ENCODE measurements at places on chromosomes 12 and 14. TPM values are rescaled to one million over a fixed set of nuclear protein-coding genes. Genes with fewer than 3 reads are reported as not detected.

The SMCO3 gene
- total RNA-seq = 18.5 TPM

The KRT7 gene
- 7.7 TPM for total RNA-seq

The LYZ gene
- total RNA-seq = 16.4 TPM

The EIF2S3B gene
- 3.9 TPM for total RNA-seq

The OR6C2 gene
- 11.8 TPM for total RNA-seq

The SYT1 gene
- total RNA-seq = 8.4 TPM

The SLC6A15 gene
- 13.7 TPM for total RNA-seq

DNA sequence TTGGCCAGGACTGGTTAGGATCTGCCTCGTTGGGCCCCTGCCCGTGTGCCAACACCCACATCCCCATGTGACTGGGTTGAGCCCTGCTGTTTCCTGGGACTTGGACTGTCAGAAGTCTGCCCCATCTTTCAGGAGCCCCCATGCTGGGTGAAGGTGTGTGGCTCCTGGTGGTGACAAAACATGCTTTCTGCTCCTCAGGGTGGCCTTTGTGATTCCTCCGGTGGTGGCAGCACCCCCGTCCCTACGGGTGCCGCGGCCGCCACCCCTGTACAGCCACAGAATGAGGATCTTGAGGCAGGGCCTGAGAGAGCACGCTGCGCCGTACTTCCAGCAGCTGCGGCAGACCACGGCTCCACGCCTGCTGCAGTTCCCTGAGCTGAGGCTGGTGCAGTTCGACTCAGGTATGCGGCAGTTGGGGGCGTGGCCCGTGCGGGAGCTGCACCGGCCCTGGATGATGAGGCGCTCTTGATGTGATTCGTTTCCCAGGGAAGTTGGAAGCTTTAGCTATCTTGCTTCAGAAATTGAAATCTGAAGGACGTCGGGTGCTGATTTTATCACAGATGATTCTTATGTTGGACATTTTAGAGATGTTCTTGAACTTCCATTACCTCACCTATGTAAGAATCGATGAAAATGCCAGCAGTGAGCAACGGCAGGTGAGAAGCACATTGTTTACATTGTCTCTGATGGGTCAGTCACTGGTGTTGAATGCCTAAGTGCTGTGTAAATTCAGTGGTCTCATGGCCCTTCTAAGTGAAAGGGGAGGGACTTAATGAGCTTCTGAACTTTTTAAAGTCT lies 80.0 kb downstream of the EP400 start:
- no peak for DNase-seq

DNA sequence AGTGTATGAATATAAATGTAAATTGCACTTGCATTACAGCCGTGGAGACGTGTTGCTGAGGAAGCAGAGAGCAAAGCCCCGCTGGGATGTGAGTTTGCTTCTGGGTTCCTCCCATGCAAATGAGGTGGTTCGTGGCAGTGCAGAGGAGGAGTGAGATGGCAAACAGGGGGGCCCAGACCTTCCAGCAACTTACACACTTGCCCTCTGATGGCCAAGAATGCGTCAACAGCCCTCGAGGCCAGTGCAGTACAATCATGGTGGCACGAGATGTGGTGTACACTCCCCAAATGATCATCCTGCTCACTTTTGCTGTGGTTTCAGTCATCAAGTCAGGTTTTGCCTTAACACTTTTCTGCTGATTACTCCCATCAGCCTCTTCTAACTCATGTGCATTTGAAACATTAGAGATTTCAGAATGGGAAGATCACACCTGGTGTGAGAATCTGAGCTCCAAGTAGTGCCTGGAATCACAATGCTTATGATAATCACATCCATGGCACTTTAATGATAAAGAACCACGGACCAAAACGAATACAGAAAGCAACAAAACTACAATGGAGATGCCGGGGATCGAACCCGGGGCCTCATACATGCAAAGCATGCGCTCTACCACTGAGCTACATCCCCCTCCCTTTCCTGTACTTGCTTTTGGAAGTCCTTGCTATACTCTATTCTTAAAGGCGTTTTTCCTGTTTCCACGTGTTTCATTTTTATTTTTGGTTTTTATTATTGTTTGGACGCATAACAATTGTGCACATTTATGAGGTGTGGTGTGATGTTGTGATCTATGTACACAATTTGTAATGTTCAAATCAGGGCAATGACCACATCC lies 7.0 kb upstream of the UBC start:
- peak; percentile 75 for DNase-seq

- DNase-seq = no peak
Observed at GRCh38 chr12:71900091-71900490, 38.6 kb upstream of the TPH2 start.

GRCh38 chr12:70919176-70919575 lies 1.4 kb downstream of the PTPRR start:
- DNase-seq = no peak

- DNase-seq = peak; percentile 54
Observed at GRCh38 chr14:22314183-22314820, 274.7 kb downstream of the DAD1 start.

DNA sequence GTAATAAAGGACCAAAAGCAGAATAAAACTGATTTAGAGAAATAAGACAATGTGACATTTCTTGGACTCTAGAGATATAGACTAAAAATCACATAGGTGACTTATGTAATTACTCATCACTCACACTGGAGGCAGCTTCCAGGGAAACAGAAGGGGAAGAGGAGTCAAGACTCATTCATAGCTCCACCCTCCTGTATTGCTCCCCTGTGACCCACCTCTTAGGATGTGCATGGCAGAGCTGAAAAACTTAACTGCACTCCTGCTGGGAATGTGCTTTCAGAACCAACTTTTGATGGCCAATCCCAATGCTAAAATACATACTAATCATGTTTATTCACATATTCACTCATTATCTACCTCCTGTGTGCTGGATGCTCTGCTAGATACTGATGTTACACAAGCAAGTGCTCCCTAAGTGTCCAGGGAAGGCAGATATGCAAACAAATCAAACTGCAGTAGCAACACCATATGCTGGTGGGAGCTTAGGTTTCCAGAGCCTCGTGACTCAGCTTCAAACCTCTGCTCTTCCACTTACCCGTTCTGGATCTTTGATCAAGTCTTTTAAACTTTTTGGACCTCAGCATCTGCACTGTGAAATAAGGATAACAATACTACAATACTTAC lies 316.1 kb downstream of the GALC start:
- DNase-seq = no peak

- DNase-seq = no peak
Observed at GRCh38 chr12:47789712-47790489, 16.9 kb downstream of the SLC48A1 start.

DNA sequence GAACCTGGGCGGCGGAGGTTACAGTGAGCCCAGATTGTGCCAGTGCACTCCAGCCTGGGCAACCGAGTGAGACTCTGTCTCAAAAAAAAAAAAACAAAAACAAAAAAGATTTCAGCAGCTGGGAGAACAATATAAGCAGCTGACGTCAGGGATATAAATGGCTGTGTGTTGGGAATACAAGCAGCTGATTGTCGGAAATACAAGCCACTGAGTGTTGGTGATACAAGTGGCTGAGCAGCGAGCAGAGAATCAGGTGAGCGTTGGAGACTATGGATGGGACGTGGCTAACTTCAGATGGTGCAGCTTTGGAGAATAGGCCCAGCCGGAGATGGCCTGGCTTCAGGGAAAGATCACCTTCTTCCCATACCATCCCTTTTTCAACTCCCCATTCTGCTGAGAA lies 32.0 kb downstream of the PSEN1 start:
- no peak for DNase-seq

DNA sequence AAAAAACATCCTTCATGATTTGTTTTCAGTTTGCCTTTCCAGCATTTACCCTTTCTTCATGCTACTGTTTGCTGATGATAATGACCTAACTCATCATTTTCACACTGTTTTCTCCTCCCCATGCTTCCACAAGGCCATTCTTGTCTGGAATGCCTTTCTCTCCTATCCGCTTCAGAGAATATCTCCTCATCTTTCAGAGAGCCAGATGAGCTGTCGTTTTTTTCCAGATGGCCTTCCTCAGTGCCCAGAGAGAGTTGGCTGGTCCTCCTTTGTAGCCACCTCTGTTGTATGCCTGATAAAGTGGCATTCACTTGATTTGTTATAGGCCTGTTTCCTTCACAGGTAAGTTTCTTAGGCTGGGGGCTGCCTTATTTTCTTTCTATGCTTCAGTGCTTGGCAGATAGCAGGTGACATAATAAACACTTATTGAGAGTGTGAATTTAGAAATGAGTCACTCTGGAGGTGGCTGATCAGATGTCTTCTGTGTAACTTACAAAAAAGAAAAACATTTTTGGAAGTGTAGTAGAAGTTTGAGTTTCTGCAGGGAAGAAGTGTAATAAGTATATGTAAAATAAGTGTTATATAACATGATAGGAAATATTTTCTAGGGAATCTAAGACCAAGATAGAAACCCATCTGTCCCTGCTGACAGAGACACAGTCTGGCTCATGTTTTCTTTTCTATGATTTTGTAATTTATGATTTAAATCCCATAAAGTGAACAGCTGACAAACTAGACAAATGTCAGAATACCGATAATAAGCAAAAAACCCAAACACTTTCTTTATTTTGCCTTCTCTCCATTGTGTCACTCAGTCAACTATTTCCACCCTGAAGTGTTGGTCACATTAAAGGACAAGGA lies 174.5 kb downstream of the DACT1 start:
- DNase-seq = no peak

DNA sequence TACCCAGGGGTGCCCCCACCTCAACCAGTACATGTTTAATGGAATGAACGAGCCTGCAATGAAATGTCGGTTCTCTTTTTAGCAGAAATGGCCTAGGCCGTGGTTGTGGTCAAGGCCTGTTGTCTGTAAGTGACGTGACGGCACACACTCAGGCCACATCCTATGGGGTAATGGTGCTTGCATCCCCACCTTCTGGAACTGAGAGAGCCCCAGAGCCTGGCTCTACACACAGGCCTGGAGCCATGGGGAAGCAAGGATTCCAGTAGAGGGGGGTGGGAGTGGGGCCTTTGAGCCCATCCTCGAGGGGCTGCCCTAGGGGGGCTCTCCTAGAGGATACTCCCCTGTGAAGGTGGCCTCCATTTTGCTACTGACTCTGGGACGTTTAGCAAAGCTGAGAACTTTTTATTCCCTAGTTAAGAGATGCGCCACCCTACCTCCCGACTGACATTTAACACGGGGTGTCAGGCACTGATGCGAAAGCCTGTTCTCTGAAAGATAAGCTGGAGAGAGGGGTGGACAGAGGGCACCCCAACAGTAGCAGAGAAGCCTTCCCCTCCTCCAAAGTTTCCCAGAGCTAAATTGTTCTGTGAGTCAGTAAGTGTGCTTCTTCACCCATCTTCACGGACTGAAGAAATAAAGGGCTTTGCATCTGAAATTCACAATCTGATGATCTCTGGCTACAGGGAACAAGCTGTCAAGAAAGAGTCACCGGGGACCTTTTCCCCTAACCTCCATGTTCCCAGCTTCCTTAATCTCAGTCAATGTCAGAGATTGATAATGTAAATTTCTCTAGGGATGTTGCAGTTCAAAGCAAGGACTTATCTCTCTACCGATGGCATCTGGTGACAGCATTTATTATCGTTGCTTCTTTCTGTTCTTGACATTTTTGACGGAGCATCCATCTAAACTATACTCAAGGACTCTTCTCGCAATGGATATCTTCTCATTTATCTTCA lies 6.8 kb downstream of the RIN3 start:
- no peak for DNase-seq

DNA sequence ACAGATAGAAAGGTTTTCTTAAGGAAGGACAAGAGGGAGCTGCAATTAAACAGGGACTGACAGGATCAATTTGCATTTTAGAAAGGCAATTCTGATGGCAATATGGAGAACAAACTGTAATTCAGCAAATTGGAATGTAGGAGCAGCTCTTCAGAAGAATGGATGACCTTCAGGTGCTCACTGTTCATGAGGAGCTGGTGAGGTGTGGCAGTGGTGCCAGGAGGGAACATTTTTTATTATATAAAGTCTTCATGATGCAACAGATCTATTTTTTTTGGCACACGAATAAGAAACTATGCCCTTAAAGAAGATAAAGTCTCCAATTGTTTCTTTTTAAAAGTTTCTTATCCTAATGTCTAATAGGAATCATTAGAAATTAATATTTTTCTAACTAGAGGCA lies 151.7 kb downstream of the SLC38A4 start:
- DNase-seq = no peak

GRCh38 chr12:101567918-101568317 lies 26.9 kb upstream of the MYBPC1 start:
- DNase-seq = no peak

DNA sequence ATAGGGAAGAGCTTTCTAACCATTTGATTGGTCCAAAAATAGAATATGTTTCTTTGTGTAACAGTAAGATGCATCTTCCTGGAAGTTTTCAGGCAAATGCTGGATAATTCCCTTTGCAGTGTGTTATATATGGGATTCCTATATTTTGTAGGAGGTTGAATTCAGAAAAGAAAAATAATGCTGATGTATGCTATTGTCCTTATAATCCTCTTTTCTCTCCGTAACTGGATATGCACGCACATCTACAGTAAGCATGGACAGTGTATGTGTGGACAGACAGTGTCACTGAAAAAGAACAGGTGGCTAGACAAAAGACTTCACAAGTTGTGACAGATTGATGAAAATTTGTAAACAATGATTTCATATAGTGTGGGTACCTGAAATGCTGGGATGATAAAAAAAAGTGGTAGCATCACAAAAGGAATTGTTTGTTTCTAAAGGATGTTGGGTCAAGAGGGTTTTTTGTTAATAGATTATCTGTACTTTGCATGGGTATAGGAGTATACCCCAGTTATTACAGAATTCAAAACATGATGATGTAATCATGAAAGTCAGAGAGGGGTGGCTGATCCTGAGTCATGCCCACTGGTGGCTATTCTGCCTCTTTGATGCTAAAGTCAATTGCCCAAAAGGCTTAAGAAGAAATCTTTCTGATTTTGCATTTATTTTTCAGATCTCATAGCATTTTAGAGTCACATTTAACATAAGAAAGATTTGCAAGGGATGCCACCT lies 160.7 kb upstream of the TMTC1 start:
- DNase-seq = no peak

DNA sequence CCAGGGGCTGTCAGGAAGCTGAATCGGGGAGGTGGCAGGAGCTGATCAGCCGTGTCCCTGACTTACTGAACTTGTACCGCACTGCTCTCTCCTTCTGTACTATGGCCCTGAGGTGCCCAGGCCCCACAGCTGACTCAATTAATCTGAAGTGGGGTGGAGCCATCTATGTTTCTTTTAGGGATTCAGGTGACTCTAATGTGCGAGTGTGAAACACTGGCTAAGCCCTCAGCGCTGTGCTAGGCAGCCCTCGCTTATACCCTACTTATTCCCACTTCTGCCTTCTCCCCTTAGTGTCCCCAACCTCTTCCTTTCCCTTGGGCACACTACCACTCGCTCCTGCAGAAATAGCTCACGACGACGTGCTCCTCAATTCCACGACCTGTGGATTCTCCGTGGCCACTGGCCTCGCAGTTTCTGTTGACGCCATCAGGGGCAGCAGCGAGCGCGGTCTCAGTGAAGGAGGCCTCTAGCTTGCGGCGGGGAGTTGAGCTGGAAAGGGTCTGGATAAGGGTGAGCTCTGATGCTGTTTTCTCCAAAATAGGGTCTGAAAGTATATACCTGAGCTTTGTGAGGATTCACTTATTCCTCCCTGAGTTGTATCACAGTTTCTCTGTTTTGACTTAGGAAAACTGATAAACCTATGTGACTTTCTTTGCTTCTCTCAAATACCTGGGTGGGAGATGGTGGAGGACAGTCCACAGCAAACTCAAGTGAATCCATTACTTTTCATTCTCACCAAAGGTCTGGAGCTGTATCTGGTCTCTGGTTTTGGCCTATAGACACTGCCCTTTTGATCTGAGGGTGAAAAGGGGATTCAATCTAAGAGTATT lies 167.6 kb downstream of the SLC41A2 start:
- peak; percentile 21 for DNase-seq

Measured in umbilical cord (tissue), 2 donors.